ENCODE measurements at places on chromosomes 1 and 21.
A peak's percentile ranks its signal among the peaks of the same experiment; 100 is the strongest.

DNA sequence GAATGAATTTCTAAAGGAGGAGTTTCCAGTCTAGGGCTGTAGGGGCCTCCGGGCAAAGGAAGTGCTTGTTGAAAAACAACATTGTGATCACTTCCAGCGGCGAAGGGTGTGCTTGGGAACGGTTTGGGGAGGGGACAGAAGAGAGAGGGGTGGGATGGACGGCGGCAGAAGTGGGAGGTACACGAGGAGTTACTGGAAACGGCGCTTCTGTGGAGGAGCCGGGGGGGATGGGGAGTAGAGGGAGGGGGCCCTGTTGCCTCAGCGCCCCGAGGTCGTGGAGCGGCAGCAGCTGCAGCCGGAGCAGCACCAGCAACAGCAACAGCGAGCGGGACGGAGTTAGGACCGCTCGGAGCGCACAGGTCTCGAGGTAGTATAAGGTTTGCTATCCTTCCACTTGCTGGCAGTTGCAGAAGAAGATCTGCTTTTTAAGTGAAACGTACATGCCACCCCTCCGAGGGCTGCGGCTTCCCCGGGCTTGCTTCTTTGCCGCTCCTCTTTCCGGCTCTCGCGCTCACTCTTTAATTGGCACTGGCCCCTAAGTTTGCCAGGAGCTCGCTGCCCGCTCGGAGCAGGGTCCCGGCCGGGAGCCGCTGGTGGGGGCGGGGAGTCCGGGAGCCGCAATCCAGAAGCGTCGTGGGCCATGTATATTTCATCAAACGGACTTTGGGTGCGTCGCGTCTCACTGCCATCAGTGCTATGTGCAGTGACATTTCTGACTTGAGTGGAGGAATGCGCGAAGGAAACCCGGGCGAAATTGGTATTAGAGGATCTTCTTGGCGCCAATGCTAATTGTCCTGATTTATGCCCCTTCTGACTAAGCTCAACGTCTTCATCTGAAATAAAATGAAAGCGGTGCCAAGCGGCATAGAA, 771 bp upstream of the NTNG1 start:
- peak; percentile 35 for DNase-seq

DNA sequence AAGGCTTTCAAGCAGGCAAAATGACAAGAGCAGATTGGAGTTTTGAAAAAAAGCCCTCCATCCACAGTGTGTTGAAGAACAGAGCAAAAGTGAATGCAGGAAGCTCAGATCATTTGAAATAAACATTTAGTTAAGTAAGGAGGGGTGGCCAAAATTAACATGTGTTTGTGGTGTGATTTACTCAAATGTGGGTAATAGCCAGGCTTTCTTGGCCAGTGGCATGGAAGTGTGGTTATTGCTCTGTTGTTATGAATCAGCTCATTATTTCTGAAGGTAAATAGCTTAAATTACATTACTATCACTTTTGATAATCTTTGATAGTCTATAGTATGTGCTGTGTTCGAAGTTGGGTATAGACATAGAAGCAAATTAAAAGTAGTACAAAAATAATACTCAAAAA, 485.9 kb downstream of the LMO4 start:
- DNase-seq = no peak

DNA sequence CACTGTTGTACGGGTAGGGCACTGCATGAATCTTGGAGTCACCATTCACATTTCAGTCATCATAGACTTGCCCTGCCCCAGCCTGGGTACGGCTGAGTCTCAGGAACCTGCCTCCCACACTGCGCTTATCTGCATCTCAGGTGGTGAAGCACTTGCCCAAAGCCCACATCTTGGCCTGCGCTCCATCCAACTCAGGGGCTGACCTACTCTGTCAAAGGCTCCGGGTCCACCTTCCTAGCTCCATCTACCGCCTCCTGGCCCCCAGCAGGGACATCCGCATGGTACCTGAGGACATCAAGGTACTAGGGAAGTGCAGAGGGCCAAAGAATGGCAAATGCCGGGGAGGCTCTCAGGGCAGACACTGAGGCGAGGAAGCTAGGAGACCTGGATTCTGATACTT, 11.7 kb downstream of the RHOC start:
- DNase-seq = no peak

DNA sequence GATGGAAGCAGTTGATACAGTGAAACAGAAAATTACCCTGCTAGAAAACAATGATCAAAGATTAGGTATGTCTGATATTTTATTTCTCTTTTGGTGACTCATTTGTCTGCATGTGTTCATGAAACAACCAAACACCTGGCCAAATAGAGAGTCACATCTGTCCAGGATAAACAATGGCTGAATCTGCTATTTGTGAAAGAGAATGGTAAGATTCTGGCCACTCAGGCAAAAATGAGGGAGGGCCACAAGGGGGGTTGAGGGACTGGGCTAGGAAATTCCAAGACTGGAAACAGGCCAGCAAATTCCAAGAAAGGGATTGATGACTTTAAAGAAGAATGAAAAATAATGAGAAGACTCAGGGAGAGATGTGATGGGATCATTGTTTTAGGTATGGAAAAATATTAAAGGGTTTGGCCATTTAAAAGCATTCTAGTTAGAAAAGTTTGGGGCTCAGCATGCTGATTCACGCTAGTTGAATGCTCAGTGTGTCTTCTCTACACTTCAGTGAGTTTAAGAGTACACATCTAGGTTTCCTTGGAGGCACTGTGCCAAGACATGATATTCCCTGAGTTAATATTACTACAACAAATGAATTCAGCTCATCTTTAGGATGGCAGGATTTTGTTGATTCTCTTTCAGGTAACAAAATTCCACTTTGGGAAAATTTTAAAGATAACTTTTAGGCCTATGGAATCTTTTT, 44.9 kb downstream of the TRAF5 start:
- DNase-seq = peak; percentile 35

- DNase-seq = no peak
Observed at GRCh38 chr1:119222271-119222670, 81.8 kb upstream of the WARS2 start.

DNA sequence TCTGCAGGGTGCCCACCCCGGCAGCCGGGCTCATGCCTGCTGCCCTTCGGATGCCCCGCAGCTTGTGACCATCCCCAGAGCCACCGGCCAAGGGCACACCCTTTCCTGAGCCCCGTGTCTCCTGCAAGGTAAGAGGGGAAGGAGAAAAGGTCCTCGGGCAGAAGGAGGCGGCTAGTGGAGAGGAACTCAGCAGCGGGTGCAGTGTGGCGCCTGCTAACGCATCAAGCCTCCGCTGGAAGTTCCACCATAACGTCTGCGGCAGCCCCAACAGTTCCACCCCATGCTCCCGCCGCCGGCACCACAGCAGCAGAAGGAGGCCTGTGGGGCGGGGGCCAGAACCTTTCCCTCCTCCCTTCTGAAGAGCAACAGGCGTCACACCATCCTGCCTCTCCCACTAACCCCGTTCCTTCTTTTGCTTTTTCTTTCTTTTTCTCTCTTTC, 990 bp downstream of the VWA5B1 start:
- DNase-seq = no peak

DNA sequence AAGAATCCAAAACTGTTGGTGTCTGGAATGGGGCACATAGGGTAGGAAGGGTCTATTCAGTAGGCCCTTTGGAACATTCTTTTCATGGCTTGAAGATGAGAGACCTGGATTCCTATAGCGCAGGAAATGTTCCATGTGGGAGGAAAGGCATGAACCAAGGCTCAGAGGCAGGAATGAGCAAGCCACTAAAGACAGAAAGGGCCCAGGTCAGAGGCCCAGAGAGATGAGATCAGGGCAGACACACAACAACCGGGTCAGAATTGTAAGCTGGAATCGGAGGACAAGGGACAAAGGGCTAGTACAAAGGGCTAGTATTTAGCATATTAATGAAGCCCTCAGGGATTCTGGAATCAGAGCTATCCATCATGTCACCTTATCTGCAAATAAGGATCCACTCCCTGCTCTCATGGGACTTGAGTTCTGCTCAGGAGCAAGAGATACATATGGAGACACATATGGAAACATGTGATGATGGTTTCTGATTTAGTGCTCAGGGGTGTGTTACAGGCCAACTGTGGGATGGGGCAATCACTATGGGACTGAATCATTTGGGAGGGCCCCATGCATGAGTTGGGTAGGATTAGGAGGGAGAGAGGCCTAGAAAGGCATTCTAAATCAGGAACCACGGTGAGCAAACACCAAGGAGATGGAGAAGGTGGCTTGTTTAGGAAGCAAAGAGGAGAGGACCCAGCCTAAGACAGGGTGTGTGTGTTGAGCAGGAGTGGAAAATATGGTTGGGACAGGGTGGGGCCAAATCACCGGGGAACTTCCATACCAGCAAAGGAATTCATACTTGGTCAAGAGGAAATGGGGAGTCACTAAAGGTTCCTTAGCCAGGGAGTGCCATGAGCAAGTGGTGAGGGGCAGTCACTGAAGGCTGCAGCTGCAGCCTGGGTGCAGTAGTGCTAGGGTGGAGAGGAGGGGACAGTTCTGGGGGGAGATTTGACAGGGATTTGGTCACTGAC, 8.6 kb downstream of the NECTIN4 start:
- peak; percentile 38 for DNase-seq

GRCh38 chr1:90728502-90729287, 11.6 kb upstream of the BARHL2 start:
- no peak for DNase-seq

GRCh38 chr1:207205614-207206061, 101.6 kb downstream of the C4BPA start:
- no peak for DNase-seq

GRCh38 chr21:41926117-41926806, 27.6 kb downstream of the C2CD2 start:
- DNase-seq = peak; percentile 56

DNA sequence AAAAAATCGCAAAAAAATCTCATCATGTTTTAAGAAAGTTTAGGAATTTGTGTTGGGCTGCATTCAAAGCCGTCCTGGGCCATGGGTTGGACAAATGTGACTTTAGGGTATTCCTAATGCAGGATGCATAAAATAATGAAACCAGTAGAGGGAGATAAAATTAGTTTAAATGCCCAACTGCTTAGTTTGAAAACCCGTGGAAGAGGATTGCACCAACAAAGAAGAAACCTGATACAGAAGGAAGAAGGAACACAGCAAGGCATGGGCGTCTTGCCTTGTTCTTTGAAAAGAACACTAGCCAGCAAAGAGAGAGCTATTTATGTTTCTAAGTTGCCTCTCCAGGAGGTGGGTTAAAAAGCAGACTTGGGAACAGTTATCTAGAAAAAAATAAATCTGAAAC, 37.9 kb downstream of the WDR3 start:
- DNase-seq = peak; percentile 62

DNA sequence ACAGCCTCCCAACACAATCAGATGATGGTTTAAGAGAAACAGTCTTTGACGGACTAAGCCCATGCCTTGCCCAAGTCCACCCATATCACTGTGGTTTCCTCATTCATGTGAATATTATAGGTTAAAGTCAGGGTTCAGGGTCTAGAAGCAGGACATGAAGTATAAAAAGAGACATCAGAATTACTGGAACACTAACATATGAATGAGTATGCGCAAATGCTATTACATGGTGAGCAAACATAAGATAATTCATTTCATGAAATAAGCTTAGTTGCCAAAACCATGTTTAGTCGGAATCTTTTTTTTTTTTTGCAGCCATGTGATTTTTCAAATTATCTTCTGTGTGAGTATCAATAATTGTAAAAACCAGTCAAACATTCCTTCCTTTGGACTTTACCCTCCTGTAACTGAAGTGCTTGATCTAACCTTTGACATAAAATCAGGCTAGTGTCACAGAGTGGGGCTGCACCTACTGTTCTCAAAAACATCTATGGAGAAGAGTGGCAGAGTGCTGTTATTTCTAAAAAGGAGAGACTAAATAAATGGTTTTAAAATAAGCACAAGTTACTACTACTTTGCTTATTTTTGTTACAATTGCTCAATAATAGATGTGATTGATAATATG, 84.9 kb upstream of the NRIP1 start:
- DNase-seq = no peak

DNA sequence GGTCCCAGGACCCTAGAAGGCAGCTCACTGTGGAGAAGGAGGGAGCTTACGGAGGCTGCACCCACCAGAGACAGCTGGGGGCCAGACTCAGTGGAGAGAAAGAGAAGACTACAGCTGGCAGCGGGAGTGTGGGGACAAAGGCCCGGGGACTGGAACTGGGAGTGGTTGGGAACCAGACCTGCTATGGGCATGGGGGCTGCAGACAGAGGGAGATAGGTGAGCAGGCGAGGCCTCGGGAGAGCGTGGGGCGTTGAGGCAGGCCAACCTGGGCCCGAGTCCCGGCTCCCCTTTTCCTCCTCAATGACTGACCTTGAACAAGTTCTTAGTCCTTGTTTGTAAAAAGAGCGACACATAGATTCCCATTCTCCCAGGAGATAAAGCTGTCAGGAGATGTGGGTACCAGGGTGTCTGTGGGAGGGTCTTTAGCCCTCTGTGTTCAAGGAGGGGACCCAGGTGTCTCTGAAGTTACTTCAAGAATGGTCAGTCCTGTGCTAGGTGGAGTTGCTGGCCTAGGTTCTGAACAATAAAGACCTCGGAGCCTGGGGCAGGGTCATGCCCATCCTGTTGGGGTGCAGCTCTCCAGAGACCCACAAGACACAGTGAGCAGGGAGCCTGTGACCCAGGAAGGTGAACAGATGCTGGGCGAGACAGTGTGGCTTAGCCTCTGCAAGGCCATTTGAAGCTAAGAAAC, 87.9 kb downstream of the ITPKB start:
- no peak for DNase-seq

DNA sequence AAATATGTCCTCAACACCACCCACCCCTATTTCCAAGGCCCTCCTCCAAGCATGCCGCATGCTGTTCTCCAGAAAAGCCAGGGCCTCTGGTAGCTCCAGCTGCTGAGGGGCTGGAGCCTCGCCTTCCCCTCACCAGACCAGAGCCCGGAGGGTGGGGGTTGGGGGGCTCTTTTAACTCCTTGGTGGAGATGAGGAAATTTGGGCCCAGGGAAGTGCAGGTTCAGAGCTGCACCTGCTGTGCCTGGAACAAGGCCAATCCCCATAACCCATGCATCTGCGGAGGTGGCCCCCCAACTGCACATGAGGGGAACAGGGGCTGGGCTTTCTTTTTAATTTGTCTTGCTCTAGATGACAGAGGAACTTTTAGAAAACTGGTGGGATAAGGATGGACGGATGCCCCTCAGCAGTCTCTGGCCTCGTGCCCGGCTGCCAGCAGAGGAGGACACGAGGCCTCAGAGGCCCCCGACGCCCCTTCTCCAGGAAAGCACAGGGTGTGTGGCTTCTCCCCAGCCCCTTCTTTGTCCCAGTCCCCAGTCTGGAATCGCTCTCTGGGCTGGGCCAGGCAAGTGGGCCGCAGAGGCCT, 550 bp upstream of the SELENON start:
- no peak for DNase-seq

DNA sequence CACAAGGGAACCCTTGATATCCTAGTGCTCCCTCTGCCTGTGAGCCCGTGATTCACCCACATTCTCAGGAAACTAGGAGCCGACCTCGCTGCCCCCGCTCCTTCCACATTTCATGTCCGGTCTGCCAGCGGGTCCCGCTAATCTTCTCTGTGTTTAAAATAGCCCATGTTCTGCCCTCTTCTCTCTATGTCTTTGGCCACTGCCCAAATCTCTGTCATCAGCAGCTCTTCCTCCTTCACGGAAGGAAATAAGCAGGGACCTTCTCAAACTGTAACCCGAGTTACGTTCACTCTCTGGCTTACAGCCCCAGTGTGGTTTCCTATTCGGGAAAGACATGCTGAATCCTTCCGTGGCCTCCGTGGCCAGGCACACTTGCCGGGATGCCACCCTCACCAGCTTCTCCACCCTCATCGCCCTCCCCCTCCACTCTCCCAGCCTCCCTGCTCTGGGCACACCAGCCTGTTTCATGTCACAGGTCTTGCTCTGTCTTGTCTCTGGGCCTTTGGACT, 21.1 kb upstream of the UBXN10 start:
- peak; percentile 50 for DNase-seq

Measured in fibroblast of pulmonary artery (primary cell).